Stimulated activated memory B cell treated with anti-CD40 and anti-IgM and Interleukin-4, amounts not matched to agents 10 μg/mL and 1 μg/mL and 100 μg/mL, for 72 hours (primary cell): ENCODE measurements at places on chromosomes 13 and 19.

DNA sequence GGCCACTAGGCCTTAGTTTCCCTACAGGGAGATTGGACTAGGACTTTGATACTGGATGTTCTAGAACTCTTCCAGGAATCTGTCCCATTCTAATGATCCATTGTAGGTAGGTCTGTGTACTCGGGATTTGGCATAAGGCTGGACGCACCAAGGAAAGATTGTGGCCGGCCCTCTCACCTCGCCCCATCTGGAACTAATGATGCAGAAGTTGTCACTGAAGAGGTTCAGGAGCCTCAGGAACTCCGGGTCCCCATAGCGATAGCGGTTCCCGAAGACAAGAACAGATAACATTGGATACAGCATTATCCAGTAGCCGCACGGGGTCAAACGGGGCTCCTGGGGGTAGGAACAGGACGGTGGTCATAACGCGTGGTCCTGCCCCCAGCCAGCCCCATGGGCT, 11.2 kb downstream of the EGLN2 start:
- ATAC-seq, result no peak

- ATAC-seq, result peak; percentile 85
These were observed 29.1 kb downstream of the VAV1 start for GRCh38 chr19:6801485-6802086.

- ATAC-seq, result no peak
These were observed 2.3 kb upstream of the FFAR3 start for GRCh38 chr19:35355791-35356460.

GRCh38 chr13:58463841-58464240, 832.3 kb downstream of the PCDH17 start:
- ATAC-seq, result no peak

GRCh38 chr13:110666255-110666533, 39.7 kb downstream of the CARS2 start:
- ATAC-seq, result no peak

DNA sequence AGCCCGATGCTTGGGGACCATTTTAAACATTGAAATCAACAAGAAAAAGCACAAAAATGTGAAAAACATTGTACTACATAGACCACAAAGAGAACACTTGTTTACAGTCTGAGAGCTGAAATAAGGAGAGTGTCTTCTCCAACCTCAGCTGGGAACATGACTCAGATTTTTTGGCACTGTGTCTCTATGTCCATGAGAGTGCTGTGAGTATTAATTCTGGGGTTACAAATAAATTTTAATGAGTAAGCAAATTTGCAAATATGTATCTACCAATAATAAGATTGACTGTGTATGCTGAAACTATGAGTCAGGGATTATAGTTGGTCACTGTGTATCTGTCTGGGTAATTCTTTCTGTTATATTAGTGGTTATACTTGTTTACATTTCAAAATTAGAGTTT, 174.0 kb downstream of the DCT start:
- no peak for ATAC-seq

GRCh38 chr13:94646904-94647303, 45.2 kb downstream of the GPR180 start:
- no peak for ATAC-seq

DNA sequence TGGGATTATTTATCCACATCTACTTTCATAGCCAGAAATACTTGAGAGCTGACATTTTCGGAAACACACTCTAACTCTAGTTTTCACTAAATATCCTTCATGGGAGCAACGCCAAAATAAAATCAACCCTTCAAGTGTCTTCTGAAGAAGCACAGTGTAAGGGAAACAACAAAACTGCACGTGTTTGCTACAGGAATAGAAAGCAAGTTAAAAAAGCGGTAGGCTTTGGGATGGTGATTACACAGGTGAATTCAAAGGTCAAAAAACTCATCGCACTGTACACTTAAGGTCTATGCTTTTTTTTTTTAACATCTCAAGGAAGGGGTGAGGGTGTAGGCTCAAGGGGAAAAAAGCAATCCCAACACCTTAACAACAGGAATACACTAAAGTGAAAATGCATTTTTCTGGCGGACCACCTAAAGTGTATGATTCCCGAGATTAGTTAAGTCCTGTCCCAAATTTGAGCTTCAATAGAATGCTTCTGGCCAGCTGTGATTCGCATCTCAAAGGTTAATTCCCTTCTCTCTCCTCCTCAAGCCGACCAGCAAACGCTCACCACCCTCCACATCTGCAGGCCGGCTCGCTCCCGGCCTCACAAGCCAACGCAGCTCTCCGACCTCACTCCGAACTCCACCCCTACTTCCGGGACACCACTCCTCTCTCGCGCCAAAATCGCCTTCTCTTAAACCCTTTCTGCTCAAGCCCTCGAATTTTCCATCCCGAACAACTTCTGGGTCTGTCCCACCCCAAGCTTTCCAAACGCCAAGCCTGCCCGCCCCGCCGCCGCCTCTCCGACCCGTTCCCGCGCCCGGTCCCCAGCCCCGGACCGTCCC, 1.1 kb downstream of the ARGLU1 start:
- peak; percentile 62 for ATAC-seq

GRCh38 chr19:45733160-45733810, at the start of gene MEIOSIN:
Gene MEIOSIN, plus strand, starts transcription at chr19:45733439. Its CDS starts 1,938 bp downstream, at chr19:45735377.
- ATAC-seq, result no peak

DNA sequence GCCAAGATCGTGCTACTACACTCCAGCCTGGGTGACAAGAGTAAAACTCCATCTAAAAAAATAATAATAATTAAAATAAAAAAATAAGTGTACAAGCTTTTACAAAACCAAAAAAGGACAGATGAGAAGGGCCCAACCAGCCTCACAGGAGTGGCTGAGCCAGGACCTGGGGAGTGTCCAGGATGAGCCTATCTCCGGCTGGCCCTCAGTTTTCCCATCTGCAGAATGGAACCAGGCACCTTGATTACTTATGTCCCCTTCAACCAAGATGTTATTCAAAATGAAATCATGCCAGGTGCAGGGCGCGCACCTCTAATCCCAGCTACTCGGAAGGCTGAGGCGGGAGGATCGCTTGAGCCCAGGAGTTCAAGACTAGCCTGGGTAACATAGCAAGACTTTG, 9.5 kb upstream of the IFI30 start:
- ATAC-seq, result no peak

DNA sequence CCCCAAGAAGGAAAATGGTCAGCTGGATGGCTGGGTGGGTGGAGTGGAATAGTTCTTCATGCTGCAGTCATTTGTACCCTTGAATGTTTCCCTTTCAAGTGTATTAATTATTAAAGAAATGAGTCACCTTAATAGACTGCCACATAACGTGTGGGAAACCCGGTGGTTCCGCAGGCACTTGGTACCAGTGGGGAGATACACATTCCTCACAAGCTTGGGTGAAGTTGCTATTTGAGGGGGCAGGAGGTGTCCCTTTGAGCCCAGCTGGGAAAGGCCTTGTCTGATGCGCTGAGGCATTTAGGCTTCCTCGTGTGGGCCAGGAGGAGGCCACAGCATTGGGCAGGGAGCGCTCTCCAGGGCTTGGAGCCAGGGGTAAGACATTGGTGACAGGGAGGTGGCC, 57.7 kb downstream of the ATP8A2 start:
- peak; percentile 41 for ATAC-seq

DNA sequence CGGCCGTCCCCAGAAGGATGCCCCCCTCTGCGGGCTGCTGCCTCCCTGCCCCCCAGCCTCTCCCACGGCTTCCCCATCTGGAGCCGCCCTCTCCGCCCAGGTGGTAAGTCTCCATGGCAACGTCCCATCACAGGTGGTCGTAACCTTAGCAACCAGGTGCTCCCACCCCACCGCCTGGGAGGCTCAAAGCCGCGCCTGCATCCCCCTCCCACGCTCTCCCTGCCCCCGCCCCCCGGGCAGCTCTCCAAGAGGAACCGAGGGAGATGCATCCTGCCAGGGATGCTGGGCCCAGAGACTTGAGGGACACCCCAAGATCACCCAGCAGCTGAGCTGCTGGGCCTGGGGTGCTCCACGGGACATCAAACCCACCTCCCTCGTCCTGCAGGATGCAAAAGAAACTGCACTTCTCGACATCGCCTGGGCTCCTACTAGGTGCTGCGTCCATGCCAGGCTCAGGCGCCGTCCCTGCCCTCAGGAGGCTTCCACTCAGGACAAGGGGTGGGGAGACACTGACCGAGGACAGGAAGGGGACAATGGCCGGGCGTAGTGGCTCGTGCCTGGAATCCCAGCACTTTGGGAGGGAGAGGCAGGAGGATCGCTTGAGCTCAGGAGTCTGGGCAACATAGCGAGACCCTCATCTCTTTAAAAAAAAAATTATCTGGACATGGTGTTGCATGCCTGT, 5.0 kb upstream of the LINGO3 start:
- no peak for ATAC-seq

- ATAC-seq, result no peak
These were observed 9.3 kb upstream of the MISP start for GRCh38 chr19:741506-742131.

GRCh38 chr19:30651066-30651465, 278.9 kb downstream of the ZNF536 start:
- ATAC-seq, result no peak

DNA sequence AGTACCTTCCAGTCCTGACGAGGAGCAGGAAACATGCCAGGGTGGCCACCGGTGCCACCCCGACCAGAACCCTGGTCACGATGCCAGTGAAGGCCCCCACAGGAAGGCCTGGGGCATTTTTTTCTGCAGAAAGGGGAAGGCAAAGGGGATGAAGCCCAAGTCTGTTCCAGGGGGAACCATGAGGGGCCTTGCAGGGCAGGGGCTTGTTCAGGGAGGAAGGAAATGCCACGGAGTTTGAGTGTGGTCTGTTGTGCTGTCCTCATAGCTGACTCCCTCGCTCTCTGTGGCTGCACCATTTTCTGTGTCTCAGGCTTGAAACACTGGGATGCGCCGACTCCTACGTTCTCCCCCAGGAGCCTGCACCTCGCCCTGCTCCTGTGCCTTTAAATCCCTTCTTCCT, 27.5 kb upstream of the CEACAM1 start:
- peak; percentile 4 for ATAC-seq

DNA sequence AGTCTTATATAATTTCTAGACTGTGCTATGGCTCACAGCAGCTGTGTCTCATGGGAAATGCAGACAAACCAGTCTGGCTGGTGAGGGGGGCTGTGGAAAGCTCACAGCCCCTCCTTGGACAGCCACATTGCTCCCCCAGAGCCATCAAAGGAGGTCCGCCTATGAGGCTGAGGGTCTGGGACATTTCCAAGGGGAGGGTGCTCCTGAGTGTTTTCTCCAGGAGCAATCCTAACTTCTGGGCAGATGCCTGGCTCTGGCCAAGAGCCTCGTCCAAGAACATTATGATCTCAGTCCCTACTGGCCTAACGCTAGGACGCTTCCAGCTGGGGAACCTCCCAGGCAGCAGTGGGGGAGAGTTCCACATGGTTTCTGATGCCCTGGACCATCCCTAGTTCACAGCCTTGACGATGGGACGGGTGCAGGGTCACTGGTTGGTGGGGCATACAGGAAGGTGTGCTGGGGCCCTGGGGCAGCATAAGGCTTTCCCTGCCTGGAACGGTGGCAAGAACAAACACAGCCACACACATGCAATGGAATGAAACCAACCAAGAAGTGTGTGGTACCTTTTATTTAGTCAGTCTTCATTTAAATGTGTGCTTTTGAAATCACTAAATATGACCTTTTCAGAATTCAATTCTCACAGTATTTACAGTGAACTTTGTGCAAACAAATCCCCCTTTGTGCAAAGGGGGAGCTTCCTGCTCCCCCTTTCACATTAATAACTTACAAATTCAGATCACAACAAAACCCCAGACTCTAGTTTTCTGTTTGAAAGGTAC, 60.6 kb downstream of the CDADC1 start:
- ATAC-seq, result no peak

- ATAC-seq, result peak; percentile 20
These were observed 22.9 kb downstream of the RAB20 start for GRCh38 chr13:110538632-110539031.

DNA sequence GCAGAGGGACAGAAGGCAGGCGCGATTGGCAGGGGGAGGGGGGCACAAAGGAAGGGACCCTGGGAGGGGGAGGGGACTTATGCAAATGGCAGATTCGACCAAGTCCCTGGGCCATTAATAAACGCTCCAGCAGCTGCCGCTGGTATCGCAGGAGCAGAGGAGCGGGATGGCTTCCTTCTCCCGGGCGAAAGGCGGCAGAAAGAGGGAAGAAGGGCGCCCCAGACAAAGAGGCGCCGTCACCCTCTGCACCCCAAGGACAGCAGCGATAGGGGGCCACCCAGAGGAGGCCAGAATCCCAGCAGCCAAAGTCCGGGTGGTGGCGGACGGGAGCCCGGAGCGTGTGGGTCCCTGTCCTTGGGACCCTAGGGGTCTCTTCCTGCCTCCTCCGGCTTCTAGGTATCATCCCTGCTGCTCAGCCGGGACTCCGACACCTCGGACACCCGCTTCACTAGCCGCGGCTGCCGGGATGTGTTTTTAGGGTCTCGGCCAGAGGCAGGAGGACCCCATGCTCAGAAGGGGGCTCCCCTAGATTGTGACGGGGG, 1.9 kb downstream of the PTPRS start:
- ATAC-seq, result no peak

- ATAC-seq, result no peak
These were observed 50.9 kb downstream of the TMEM255B start for GRCh38 chr13:113809934-113810333.

- no peak for ATAC-seq
These were observed 68.2 kb downstream of the ITGBL1 start for GRCh38 chr13:101520672-101521071.

GRCh38 chr19:5832527-5833216, 6.8 kb downstream of the FUT6 start:
- no peak for ATAC-seq

DNA sequence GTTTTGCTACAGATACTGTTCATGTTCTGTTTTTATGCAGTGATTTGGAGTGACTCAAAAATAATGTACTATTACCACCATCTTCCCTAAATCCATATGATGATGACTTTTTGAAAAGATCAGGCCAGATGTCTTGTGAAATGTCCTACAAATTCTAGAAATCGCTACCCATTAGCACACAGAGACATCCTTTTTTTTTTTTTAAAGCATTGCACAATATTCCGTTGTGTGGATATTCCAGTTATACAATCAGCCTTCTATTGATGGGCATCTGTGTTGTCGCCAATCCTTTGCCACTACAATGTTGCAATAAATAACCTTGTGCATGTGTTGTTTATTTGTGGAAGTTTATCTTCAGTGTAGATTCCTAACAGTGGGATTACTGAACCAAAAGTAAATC, 24.5 kb downstream of the ZDHHC20 start:
- no peak for ATAC-seq
